Anterior cingulate cortex (tissue), 58 donors: ENCODE measurements at places on chromosomes 11 and 22.

DNA sequence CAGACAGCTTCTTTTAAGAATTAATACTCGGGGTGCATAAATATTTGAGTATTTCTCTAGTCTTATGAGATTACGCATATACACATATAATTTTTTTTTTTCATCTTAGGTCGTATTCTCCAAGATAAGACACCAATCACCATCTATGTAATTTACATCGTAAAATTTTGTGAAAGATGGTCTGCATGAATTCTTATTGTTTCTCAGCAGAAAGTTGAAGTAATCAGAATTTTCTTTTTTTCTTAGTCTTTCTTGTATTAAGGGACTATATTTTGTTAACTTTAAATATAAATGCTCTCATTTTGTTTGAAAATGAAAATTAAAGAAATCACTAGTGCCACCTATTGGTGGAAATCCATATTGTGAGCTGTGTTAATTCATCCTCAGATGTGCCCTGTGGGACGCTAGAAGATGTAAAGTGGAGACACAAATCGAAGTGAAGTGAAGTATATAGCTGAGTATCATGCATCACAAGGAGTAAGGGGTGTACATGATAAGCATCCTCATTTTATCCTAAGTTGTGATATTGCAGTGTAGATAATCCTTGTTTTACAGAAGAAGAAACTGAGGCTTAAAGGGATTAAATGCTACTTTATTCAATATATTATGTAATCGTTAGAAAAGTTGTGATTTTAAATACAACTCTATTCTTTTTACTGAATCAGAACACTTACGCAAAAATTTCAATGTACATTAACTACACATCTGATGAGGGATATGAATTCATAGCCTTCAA, 2084.3 kb downstream of the LRRC4C start:
- DNase-seq: no peak

GRCh38 chr11:70711095-70711910, 313.0 kb downstream of the CTTN start:
- no peak for DNase-seq

DNA sequence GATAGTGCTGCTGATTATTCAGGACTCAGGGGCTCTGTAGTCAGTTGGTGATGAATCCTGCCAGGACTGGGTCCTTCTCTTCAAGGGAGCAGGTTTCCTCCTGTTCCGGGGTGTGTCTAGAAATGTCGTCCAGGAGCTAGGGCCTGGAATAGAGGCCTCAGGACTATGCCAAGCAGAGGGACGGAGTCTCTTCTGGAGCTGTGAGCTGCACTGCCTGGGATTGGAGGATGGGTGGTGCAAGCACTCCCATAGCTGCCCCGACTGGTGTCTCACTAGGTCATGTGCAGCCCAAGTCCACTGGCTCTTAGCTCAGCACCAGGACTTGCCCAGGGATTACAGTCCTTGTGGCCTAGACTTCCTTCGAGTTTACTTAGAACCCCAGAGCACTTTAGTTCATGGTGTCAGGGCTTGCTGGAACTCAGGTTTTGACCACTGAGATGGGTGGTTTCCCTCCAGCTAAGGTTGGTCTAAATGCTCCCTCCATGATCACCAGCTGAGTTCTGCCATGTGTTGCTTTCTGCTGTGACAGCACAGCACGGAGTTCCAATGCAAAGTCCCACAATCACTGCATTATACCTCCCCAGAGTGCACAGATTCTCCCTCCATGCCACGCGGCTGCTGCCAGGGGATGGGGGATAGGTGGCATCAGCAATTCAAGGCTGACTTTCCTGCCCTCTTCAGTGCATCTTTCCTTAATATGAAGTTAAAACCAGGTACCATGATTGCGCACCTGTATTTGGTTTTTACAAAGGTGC, 42.6 kb upstream of the SHANK2 start:
- DNase-seq: no peak

- DNase-seq: no peak
These were observed 19.5 kb downstream of the PIK3IP1 start for GRCh38 chr22:31272522-31273446.

DNA sequence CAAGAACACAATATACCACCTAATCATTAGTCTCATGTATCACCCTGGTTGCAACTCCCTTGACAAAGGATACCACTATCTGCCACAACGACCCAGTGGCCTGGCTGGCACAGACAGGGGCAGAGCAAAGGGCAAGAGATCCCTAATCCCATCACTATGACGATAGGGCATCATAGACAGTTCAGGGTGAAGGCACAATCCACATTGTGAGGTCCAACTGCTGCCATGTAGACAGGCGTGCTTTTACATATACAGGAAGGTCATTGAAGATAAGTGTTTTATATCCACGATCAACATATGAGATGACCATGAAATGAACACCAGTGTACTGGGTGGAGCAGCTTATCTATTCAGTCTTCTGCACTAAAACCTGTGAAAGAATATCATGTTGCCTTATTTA, 94.6 kb downstream of the IGLL1 start:
- DNase-seq: no peak

GRCh38 chr11:7691759-7692350, 14.4 kb downstream of the OVCH2 start:
- no peak for DNase-seq

- DNase-seq: peak; percentile 55
These were observed 1.1 kb downstream of the RBFOX2 start for GRCh38 chr22:36027579-36027934.

DNA sequence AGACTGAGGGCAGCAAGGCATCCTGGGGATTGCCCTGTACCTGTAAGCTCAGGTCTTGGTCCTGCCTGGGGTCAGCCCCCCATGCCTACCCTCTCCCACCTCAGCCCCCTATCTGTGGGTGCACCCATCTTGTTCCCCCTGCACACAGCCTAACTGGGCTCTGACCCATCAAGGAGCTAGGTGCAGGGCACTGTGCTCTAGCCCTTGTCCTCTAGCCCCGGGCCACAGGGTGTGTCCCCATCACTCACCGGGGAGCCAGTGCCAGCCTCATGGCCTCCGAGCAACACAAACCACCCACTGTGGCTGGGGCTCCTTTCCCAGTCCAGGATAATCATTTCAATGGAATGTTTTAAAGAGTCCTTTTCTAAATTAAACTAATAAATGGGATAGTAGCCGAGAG, 293.9 kb upstream of the PLET1 start:
- DNase-seq: no peak

GRCh38 chr22:19478045-19478900, 720 bp downstream of the UFD1 start:
- DNase-seq: no peak

DNA sequence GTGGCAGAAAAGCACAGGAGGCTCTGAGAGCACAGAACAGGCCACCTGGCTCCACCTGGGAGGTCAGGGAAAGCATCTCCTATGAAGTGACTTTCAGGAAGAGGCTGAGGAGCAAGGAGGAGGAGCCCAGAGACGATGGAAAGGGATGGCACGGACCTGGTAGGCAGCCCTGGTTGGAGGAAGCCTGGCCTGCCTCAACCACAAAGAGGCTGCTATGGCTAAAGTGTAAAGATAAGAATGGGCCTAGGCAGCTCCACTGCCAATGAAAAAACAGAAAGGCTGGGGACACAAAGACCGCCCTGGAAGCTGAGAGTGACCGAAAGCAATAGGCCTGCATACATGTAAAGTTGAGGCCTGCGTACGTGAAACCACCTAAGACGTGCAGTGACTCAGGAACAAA, 31.2 kb upstream of the ETS1 start:
- no peak for DNase-seq

GRCh38 chr22:21641417-21641788, 699 bp upstream of the SDF2L1 start:
- DNase-seq: no peak

DNA sequence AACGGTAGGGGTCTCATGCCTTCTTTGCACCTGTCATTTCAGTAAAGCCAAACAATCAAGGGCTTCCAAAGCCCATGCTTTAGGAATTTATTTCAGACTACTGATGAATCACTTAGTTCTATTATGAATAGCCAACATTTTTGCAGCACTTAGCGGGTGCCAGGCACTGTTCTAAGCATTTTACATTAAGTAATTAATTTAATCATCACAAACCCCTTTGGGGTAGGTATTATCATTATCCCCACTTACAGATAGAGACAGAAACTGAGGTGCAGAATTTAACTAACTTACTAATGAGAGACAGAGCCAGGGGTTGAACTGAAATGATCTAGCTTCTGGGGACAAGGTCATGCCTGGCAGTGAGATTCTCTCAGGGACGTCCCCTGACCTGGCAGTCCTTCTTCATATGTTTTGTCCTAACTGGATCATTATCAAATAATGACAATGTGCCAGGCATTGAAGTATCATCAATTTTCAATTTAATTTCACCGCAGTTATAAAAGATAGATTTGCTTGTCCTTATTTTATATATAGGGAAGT, 31.7 kb upstream of the NAV2 start:
- no peak for DNase-seq

- DNase-seq: no peak
These were observed 117.0 kb downstream of the FBXO7 start for GRCh38 chr22:32591620-32592019.

- DNase-seq: no peak
These were observed 631 bp upstream of the SNX19 start for GRCh38 chr11:130916910-130917309.

DNA sequence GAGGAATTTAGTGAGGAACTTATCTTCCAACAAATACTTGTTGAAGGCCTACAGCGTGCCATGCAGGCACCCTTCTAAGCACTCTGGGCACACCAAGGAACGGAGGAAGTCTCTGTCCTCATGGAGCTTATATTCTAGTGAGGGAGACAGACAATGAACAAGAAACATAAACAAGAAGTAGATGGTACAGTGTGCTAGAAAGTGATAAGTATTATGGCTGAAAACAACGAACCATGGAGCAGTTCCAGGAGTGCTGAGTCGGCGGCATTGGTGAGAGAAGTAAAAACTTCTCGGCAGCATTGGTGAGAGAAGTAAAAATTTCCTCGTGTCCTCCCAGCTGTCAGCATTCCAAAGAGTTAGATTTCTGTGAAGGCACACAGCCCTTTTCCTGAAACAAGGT, 53.2 kb downstream of the FAM76B start:
- DNase-seq: no peak

- no peak for DNase-seq
These were observed 79.9 kb upstream of the GRIK4 start for GRCh38 chr11:120431633-120432032.

GRCh38 chr11:57231539-57232253, 5.4 kb downstream of the APLNR start:
- no peak for DNase-seq

GRCh38 chr11:46285594-46286033, 8.2 kb downstream of the CREB3L1 start:
- DNase-seq: no peak

GRCh38 chr22:23035557-23036277, 34.6 kb upstream of the GNAZ start:
- DNase-seq: no peak

DNA sequence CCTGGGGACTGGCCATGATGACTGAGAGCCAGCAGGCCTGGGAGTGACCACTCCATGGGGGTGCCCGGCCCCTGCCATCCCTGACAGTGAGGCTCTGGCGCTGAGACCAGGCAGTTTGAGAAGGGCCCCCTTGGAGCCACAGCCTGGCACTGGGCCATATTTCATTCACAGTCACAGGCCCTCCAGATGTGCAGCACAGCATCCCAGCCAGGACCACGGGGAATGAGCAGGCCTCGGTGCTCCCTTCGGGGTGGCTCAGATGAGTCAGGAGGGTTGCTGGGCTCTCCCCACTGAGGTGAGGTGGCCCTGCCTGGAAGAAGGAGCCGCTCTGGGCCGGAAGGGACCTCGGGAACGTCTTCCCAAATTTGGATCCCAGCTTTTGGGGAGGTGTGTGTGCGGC, 53.0 kb downstream of the GRAMD4 start:
- no peak for DNase-seq

- DNase-seq: no peak
These were observed 38.0 kb downstream of the CPT1A start for GRCh38 chr11:68803766-68804165.

DNA sequence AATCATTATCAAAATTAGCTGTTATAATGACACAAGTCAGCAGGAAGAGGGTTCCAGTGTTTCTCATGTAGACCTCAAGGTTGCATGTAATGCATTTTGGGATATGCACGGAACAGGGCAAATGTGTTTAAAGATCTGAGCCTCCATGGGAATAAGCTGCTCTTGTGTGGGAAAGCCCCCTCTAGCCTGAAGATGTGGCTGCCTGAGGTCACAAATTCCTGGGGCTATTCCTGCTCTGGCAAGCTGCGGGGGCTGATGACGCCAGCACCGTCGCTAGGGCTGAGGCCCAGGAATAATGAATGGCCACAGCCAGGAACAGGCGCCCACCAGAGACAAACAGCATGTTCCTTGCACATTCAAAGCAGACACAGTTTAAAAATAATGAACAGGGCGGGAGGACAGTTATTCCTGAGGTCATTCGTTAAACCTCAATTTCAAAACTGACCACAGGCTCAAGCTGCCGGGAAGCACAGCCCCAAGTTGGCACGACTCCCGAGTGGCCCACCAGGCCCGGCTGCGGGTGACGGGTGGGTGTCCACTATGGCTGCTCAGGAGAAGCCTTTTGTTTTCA, 11.7 kb downstream of the OSBPL5 start:
- DNase-seq: no peak

- no peak for DNase-seq
These were observed 2.3 kb downstream of the AP5B1 start for GRCh38 chr11:65778431-65778900.

- no peak for DNase-seq
These were observed 13.7 kb downstream of the CYP2D6 start for GRCh38 chr22:42116848-42117424.

- no peak for DNase-seq
These were observed 352.1 kb upstream of the NARS2 start for GRCh38 chr11:78926633-78927338.

- no peak for DNase-seq
These were observed 3.6 kb upstream of the OR8B3 start for GRCh38 chr11:124402326-124402922.

GRCh38 chr22:47153854-47154525, 391.5 kb downstream of the TBC1D22A start:
- no peak for DNase-seq

GRCh38 chr11:28476864-28477263, 368.7 kb downstream of the METTL15 start:
- no peak for DNase-seq

GRCh38 chr22:24418786-24419474, 8.5 kb upstream of the ADORA2A start:
- no peak for DNase-seq

GRCh38 chr11:36019005-36019596, 75.2 kb downstream of the LDLRAD3 start:
- no peak for DNase-seq
